Fibroblast of the aortic adventitia (primary cell): ENCODE measurements at places on chromosomes 1 and 21.

- no peak for DNase-seq
These were observed 209.8 kb downstream of the DISC1 start for GRCh38 chr1:231836227-231836893.

DNA sequence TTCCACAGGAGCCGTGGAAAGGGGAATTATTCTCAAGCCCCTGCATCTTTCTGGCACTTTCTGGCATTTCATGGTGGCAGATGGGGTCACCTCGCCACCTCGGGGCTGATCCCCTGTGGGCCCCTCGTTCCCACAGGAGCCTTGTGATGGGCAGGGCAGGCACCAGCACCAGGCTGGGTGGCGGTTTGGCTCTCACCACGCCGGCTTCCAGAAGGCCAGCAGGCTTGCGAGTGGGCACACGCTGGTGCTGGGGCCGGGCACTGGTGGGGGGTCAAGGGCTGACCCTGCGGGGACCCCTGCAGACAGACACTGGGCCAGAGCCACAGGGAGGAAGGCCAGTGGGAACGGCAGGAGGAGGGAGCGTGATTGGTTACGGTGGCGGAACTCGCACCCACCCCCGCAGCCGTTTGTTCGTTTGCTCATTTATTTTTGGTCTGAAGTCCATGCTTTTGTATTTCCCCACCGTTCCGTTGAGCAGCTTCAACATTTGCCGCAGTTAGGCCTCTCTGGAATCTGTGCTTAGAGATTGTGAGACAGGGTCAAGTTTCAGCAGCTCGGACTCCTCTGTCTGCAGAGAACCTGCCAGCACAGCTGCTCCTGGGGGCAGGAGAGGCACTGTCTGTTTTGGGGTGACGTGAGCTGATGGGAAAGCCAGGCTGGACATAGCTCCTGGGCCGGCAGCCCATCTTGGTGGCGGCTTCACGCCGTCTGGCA lies 5.3 kb downstream of the COL18A1 start:
- no peak for DNase-seq

DNA sequence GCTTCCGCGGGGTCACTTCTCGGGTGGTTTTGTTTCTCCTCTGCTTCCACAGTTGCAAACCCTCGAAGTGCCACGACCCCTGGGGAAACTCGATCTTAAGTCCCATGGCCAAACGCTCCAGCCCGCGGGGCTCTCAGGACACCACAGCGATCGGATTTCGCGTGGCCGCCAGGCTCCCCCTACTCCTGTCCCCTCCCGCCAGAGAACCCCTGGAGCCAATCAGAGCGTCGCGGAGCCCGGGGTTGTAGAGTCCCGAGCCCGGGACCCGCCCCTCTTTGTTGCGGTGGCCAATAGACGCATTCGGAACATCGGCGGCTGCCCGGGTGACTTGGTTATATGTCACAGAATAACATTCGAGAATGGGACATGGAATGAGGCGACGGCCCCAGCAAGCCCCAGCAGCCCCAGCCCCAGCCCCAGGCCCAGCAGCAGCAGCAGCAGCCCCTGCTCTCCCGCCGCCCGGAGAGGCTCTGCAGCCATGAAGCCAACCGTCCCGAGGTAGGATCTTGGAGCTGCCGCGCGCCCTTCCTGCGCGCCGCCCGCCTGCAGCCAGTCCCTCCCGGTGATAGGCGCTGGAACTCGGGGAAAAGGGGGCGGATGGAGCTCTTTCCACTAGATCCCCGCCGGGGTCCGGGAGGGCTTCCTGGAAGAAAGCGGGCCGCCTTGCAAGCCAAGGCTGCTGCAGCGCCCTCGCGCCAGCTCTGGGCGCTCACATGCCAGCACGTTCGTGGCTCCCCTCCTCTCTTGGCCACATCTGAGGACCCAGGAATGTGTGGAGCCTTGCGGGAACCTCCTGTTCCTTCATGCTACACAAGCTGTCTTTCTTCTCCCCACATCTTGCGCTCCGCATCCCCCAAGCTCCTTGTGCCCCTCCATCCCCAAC lies at the start of gene VASH2:
Gene VASH2, plus strand, starts transcription at position 299 of the 883 bp plus-strand sequence. CDS start 1,002 bp downstream, outside the sequence.
- peak; percentile 56 for DNase-seq

DNA sequence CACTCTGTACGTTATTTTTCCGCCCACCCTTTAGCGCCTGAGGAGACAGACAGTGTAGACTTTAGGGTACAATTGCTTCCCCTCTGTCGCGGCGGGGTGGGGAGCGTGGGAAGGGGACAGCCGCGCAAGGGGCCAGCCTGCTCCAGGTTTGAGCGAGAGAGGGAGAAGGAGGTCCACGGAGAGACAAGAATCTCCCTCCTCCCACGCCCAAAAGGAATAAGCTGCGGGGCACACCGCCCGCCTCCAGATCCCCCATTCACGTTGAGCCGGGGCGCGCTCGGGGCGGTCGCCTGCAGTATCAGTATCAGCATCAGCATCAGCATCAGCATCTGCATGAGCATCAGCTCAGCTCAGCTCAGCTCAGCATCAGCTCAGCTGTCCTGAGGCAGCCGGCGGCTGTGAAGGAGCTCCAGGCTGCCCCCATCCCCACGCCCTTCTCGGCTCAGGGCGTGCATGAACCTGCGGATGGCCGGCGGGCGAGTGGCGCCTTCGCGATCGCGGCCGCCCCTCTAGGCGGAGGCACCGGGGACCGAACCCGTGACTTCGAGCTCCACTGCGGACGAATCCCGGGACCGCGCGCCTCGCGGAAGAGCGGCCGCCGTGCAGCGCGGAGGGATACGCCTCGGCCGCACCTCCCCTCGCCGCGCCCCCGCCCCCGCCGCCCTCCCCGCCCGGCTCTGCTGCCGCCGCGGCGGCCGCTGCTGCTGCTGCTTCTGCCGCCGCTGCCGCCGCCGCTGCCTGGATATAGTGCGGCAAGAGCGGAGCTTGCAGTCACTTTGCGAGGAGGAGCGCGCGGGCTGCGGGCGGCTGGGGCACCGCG lies at the start of gene NCAM2:
Gene NCAM2, plus strand, starts transcription at position 774 of the 820 bp plus-strand sequence.
- DNase-seq, result peak; percentile 76

DNA sequence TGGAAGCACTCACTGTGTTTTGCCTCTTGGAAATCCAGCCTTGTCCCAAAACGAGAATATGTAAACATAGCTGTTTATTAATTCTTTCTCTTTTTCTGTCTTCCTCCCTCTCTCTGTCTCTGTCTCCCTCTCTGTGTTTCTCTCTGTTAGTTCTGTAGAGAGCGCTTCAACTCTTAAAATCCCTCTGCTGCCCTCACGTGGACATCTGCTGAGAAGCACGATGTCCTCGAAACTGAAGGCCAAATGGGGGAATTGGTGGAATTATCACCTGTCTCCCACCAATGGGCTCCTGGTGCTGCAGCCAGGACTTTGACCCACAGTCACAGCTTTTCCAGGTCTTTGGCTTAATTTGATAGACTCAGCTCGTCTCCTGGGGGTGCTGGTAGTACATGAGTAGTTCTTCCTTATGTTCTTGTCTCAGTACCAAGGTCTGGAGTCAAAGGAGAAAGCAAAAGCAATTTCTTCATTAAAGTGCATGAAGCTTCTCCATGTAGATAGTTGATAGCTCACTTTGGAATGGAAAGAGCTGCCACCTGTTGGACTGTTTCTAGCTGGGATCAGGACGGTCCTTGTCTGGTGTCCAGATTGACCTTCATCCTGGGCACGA lies 5.5 kb upstream of the GBP6 start:
- peak; percentile 77 for DNase-seq

- peak; percentile 4 for DNase-seq
These were observed 1.1 kb upstream of the COA6 start for GRCh38 chr1:234372011-234372757.

- no peak for DNase-seq
These were observed 18.7 kb upstream of the RAP1A start for GRCh38 chr1:111600886-111601386.

DNA sequence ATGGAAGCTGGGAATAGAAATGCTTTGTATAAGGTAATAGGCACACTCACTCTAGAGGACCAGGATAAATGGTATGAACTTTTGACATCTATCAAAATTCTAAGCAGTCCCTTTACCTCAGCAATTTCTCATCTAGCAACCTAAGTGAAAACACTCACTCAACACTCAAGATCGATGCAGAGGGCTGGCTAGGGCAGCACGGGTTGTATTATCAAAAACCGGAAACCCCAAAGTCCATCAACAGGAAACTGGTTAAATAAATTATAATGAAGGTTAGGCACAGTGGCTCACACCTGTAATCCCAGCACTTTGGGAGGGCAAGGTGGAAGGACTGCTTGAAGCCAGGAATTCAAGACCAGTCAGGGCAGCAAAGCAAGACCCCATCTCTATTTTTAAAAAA lies 9.4 kb downstream of the USP48 start:
- DNase-seq, result no peak

- no peak for DNase-seq
These were observed 137.5 kb downstream of the RYR2 start for GRCh38 chr1:237179503-237179902.

DNA sequence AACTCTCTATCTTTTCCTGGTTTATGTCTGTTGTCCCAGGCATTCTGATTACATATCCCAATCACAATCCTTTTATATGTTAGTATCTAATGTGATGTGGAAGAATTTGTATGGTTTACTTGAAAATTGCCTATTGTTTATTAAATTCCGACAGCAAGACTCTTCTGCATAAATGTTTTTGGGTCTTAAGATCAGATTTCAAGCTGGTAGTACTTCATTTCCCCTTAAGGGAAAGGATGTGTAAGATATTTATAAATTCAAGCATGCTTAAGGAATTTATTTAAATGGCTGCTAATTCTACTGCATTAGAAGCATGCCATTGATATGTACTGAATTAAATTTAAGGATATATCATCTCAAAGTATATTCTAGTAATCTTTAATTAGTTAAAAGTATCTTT lies 20.4 kb upstream of the GPR88 start:
- no peak for DNase-seq

GRCh38 chr1:85330711-85331290 lies 54.4 kb upstream of the BCL10 start:
- DNase-seq, result peak; percentile 99

GRCh38 chr1:153587314-153587713 lies 21.7 kb upstream of the S100A2 start:
- DNase-seq, result no peak

GRCh38 chr1:238581332-238581731 lies 690.6 kb upstream of the ZP4 start:
- no peak for DNase-seq

GRCh38 chr1:225940385-225941151 lies 452 bp downstream of the LEFTY2 start:
- DNase-seq, result no peak

DNA sequence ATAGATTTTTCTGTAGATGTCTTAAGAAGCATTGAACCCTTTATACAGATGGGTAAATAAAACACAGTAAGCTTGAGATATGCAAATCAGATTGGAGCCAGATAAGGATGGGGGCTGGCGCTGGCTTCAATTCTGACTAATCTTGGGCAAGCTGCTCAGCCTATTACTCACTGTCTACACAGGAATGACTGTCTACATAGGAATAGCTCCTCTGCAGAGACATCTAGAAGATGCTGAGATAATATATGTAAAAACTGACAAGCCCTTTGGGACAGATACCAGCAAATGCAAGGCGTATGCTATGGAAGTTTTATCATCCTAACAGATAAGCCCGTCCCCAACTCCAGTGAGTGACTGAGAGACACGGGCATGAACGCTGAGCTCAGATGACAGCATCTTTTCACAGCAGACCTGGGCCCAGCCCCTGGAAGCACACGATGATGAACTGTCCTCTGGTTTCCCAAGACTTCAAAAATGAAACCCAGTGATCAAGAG lies 1.7 kb downstream of the CLDN14 start:
- peak; percentile 93 for DNase-seq

- DNase-seq, result peak; percentile 41
These were observed 1.2 kb downstream of the ADAMTSL4 start for GRCh38 chr1:150550222-150551050.

DNA sequence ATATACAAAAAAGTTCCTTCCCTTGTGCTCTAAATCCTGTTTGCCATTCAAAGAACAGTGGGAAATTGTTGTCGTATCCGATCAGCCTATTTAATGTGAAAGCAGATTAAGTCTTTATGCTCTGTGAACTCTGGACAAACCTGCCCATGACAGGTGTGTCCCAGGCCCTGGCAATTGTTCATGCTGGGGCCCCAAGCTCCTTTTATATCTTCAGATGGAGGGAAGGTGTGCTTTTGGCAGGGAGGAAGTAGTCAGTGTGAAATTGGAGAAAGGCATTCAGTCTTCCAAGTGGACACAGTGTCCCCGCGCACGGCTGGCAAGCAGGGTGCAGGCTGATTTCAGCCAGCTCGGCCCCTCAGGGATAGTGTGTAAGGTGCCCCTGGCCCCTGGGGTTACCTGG lies 135.1 kb upstream of the F3 start:
- DNase-seq, result no peak

GRCh38 chr1:83704350-83704749 lies 294.6 kb downstream of the TTLL7 start:
- DNase-seq, result no peak

GRCh38 chr1:93635614-93636543 lies 45.8 kb downstream of the BCAR3 start:
- DNase-seq, result no peak
